ENCODE measurements at places on chromosomes 7 and 10.
A peak's percentile ranks its signal among the peaks of the same experiment; 100 is the strongest.

- H3K4me1 ChIP-seq = no peaks in the 10 kb centered on the region
- DNase-seq = peak; percentile 75
- no peak overlapping the region for H3K27ac ChIP-seq
These were observed 42.2 kb downstream of the POLL start for GRCh38 chr10:101545898-101546297.

DNA sequence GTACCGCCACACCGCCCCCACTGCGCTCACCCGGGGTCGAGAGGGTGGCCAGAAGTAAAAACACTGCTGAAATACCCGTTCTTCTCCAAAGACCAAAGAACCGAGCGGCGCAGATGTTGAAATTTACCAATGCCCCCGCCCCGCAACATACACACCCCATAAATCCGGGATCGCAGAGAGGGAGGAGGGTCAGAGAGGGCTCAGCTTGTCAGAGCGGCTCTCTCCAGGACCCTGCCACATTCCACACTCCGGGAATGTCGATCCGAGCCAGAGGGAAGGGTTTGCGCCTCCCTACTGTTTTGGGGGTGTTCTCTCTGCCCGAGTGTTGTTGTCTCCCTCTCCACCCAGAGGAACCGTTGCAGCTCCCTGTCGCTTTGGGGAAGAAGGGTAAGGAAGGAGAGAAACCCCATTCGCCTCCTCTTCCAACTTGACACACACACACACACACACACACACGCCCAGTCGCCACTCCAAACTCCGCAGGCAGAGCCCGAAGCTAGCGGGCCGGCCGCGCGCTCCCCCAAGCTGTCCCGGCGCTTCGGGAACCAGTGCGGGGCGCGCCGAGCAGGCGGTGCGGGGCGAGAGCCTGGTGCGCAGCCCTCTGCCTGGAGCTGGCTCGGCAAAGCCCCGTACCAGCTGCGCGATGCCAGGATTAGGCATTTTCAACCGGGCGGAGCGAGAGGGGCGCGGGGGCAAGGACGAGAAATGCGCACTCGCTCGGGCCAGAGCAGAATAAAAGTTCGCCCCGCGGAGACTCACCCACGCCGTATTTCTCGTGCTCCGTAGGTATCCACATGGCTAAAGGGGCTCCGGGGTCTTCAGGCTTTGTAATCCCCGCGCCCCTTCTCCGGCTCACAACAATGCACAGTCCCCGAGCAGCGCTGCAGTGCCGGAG lies 609 bp downstream of the DOCK4 start:
- DNase-seq = peak; percentile 34
- peaks cover 12% of the 10 kb centered on the region for H3K4me1 ChIP-seq
- no peaks in the 10 kb centered on the region for H3K36me3 ChIP-seq

DNA sequence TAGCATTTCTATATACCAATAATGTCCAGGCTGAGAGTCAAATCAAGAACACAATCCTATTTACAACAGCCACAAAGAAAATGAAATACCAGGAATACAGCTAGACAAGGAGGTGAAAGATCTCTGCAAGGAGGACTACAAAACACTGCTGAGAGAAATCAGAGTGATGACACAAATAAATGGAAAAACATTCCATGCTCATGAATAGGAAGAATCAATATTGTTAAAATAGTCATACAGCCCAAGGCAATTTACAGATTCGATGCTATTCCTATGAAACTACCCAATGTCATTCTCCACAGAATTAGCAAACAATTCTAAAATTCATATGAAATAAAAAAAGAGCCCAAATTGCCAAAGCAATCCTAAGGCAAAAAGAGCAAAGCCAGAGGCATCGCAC lies 116.8 kb upstream of the ZNF32 start:
- H3K27ac ChIP-seq = no peak overlapping the region
- no peaks in the 10 kb centered on the region for H3K36me3 ChIP-seq
- H3K27me3 ChIP-seq = no peaks in the 10 kb centered on the region
- H3K4me1 ChIP-seq = no peaks in the 10 kb centered on the region

DNA sequence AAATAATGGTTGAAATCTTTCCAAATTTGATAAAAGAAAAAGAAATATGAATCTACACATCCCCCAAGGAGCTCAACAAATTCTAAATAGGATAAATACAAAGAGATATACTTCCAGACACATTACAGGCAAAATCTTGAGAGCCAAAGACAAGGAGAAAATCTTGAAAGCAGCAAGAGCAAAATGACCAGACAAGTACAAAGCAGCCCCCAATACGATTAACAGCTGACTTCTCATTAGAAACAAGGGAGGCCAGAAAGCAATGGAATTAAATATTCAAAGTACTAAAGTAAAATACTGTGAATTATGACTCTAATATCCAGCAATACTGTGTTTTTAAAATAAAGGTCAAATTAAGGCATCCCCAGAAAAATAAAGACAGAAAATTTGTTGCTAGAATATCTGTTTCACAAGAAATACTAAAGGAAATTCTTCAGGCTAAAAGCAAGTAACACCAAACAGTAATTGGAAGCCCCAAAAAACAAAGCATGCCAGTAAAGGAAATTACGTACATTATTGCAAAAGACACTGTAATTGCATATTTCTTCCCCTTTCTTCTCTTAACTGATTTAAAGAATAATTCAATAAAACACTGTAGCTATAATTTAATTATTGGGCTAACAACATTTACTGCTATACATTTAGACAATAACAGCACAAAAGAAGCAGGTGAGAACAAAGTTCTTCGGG lies 36.4 kb downstream of the ZNF438 start:
- H3K36me3 ChIP-seq = no peaks in the 10 kb centered on the region
- H3K27ac ChIP-seq = no peak overlapping the region
- H3K27me3 ChIP-seq = no peaks in the 10 kb centered on the region
- no peak overlapping the region for H3K4me3 ChIP-seq
- no peaks in the 10 kb centered on the region for H3K4me1 ChIP-seq

- H3K36me3 ChIP-seq = no peaks in the 10 kb centered on the region
- no peak overlapping the region for H3K27ac ChIP-seq
- DNase-seq = peak; percentile 72
- H3K4me1 ChIP-seq = no peaks in the 10 kb centered on the region
These were observed 170.4 kb downstream of the SNX13 start for GRCh38 chr7:17769918-17770317.

DNA sequence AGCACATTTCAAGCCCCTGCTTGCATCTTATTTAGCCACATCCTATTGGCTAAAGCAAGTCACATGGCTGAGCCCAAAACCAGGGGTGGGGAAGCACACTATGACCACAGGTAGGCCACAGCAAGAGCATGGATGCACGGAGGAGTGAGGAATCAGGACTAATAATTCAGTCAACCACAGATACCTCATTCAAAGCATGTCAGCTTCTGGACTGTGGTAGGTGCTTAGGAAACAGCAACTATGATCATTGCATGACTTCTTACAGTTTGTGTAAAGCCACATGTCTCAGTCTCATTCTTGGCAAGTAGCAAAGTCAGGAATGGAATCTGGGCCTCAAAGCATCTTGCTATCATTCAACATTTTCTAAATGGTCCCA lies 79.0 kb upstream of the EMX2 start:
- no peaks in the 10 kb centered on the region for H3K4me1 ChIP-seq
- no peak overlapping the region for H3K4me3 ChIP-seq
- no peak overlapping the region for H3K27ac ChIP-seq
- H3K36me3 ChIP-seq = no peaks in the 10 kb centered on the region

- H3K4me3 ChIP-seq = no peak overlapping the region
- no peak overlapping the region for H3K27ac ChIP-seq
- no peak for DNase-seq
- H3K27me3 ChIP-seq = no peaks in the 10 kb centered on the region
- H3K4me1 ChIP-seq = peaks cover 1% of the 10 kb centered on the region
These were observed 130.1 kb downstream of the CELF2 start for GRCh38 chr10:11147722-11148121.

- H3K27ac ChIP-seq = no peak overlapping the region
- no peak overlapping the region for H3K4me3 ChIP-seq
- peaks cover 22% of the 10 kb centered on the region for H3K27me3 ChIP-seq
- no peaks in the 10 kb centered on the region for H3K4me1 ChIP-seq
- DNase-seq = no peak
- H3K36me3 ChIP-seq = no peaks in the 10 kb centered on the region
These were observed 13.5 kb downstream of the TBXAS1 start for GRCh38 chr7:139842401-139843210.

DNA sequence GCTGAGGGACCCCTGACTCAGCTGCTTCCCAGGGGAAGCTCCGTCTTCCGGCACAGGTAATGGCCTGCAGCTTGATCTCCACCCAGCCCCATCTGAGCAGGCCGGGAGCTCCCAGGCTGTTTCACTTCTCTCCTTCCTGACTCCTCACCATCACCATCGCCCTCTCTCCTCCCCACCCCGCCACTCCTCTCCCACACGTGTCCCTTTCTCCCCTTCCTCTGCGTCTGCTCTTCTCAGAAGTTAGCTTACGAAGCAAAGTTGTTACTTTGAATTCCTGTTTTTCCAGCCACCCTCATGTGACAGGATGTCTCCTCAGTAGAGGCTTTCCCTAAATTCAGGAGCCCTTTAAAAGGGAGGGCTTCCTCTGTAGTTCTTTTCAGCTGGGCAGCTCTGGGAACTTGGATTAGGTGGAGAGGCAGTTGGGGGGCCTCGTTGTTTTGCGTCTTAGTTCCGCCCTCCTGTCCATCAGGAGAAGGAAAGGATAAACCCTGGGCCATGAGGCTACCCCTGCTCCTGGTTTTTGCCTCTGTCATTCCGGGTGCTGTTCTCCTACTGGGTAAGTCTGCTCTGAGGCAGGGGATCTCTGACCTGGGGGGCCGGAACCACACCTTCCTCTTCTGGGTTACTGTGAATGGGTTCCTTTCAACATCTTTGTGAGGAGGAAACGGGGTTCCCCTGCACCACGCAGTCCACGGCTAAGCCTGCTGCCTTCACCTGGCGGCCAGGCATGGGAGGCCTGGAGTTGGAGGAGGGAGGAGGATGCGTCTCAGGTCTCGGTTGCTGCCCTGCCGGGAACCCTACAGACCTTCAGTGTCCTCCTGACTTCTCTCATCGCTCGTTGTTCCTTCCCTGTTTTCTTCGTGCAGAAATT lies at the start of gene MRC1:
TSS of gene MRC1 (plus strand) at position 378 of the 871 bp plus-strand sequence. CDS start at position 496, 118 bp downstream.
- H3K4me1 ChIP-seq = no peaks in the 10 kb centered on the region
- no peak for DNase-seq
- no peak within 1 kb of the TSS for H3K27ac ChIP-seq
- no peaks in the 10 kb centered on the region for H3K36me3 ChIP-seq

- DNase-seq = no peak
- no peaks in the 10 kb centered on the region for H3K4me1 ChIP-seq
- H3K27ac ChIP-seq = no peak overlapping the region
- H3K36me3 ChIP-seq = no peaks in the 10 kb centered on the region
- no peaks in the 10 kb centered on the region for H3K27me3 ChIP-seq
These were observed 10.3 kb upstream of the AGR3 start for GRCh38 chr7:16891874-16892643.

DNA sequence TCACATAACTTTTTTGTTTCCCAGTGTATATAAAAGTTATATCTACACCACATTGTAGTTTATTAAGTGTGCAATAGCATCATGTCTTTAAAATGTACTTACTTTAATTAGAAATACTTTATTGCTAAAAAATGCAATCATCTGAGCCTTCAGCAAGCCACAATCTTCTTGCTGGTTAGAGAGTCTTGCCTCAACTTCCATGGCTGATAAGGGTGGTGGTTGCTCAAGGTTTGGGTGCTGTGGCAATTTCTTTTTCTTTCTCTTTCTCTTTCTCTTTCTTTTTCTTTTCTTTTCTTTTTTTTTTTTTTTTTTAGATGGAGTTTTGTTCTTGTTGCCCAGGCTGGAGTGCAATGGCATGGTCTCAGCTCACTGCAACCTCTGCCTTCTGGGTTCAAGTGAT lies 360.0 kb downstream of the MAGI2 start:
- no peak overlapping the region for H3K4me3 ChIP-seq
- H3K27ac ChIP-seq = no peak overlapping the region
- H3K27me3 ChIP-seq = no peaks in the 10 kb centered on the region

DNA sequence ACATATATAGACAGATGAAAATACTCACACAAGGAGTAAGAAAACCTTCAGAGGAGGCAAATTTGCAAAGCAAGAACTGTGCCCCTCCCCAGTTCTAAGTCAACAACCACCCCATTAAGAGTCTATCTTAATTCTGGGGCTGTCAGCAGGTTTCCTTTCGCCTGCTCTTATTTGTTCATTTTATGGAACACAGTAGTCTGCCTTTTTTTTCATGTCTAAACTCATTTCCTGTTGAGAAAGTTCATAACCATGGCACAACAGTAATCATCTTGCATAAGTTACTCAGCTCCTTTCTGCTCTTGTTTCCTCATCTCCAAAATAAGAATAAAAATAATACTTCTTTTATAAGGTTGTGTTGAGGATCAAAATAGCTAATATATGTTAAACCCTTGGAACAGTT lies 25.8 kb upstream of the AMPH start:
- no peaks in the 10 kb centered on the region for H3K4me1 ChIP-seq
- no peaks in the 10 kb centered on the region for H3K36me3 ChIP-seq
- H3K4me3 ChIP-seq = no peak overlapping the region
- peaks cover 17% of the 10 kb centered on the region for H3K27me3 ChIP-seq
- no peak overlapping the region for H3K27ac ChIP-seq

DNA sequence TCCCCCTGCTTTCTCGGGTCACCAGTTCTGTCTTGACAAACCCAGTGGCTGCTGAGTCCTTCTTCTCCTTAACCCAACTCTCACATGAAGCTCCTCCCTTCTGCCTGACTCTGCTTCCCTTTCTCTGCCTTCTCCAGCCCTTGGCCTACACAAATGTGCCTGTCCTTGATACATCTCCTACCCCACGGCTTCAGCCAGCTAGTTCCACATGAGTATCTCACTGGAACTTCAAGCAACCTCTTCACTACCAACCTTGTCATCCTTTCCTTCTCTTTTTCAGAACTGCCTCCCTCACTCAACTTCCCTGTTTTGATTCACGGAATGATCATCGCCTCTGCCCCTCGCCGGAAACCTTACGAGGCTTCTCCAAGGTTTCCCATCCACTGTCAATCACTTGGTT lies 55.9 kb downstream of the PDIA4 start:
- no peaks in the 10 kb centered on the region for H3K27me3 ChIP-seq
- H3K27ac ChIP-seq = no peak overlapping the region
- H3K4me3 ChIP-seq = no peak overlapping the region
- no peaks in the 10 kb centered on the region for H3K36me3 ChIP-seq

GRCh38 chr10:70616761-70617160 lies 14.2 kb upstream of the PRF1 start:
- no peak overlapping the region for H3K4me3 ChIP-seq
- H3K27ac ChIP-seq = no peak overlapping the region
- H3K4me1 ChIP-seq = no peaks in the 10 kb centered on the region

All from K562 (cell line).